ENCODE measurements at places on chromosomes 5 and 9. TPM values are rescaled to one million over a fixed set of nuclear protein-coding genes. Genes with fewer than 3 reads are reported as not detected.
A peak's percentile ranks its signal among the peaks of the same experiment; 100 is the strongest.

- no peaks in the 10 kb centered on the region for H3K36me3 ChIP-seq
- no peaks in the 10 kb centered on the region for H3K27me3 ChIP-seq
- H3K4me3 ChIP-seq: no peak overlapping the region
- DNase-seq: no peak
These were observed 142.9 kb downstream of the PLK2 start for GRCh38 chr5:58317009-58317408.

DNA sequence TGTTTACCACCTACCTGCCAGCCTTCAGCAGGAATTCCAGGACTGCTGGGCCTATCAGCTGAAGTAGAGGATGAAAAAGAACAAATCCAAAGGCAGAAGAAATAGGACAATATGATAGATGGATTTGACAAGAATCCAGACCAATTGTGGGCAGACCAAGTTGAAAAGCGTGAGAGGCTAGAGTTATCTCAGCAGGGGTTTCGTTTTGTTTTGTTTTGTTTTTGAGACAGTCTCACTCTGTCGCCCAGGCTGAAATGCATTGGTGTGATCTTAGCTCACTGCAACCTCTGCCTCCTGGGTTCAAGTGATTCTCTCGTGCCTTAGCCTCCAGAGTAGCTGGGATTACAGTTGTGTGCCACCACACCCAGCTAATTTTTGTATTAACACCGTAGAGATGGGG, 113.2 kb downstream of the PALM2AKAP2 start:
- no peak for DNase-seq
- H3K36me3 ChIP-seq: no peaks in the 10 kb centered on the region
- H3K4me3 ChIP-seq: no peak overlapping the region
- no peak overlapping the region for H3K27ac ChIP-seq
- peaks cover 4% of the 10 kb centered on the region for H3K4me1 ChIP-seq
- H3K27me3 ChIP-seq: no peaks in the 10 kb centered on the region

- no peak overlapping the region for H3K4me3 ChIP-seq
- H3K4me1 ChIP-seq: no peaks in the 10 kb centered on the region
- DNase-seq: no peak
- no peaks in the 10 kb centered on the region for H3K36me3 ChIP-seq
- no peaks in the 10 kb centered on the region for H3K27me3 ChIP-seq
These were observed 6.3 kb upstream of the ADAMTSL1 start for GRCh38 chr9:18467696-18468095.

GRCh38 chr9:77896938-77897667, 134.5 kb downstream of the GNAQ start:
- H3K27ac ChIP-seq: no peak overlapping the region
- peaks cover 7% of the 10 kb centered on the region for H3K36me3 ChIP-seq
- no peaks in the 10 kb centered on the region for H3K27me3 ChIP-seq
- no peak overlapping the region for H3K4me3 ChIP-seq
- no peak for DNase-seq

DNA sequence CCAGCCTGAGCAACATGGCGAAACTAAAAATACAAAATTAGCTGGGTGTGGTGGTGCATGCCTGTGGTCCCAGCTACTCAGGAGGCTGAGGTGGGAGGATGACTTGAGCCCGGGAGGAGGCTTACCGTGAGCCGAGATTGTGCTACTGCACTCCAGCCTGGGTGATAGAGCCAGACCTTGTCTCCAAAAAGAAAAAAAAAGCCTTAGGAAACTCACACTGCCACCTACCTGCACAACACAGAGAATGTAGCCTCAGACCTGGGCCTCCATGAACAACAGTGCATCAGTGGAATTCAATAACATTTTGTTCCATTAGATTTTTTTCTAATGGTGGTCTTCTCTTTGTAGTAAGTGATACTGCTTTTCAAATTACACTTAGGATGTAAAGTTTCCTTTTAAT, 63.8 kb upstream of the RARS1 start:
- no peak for DNase-seq
- H3K27me3 ChIP-seq: no peaks in the 10 kb centered on the region
- no peaks in the 10 kb centered on the region for H3K36me3 ChIP-seq
- H3K27ac ChIP-seq: no peak overlapping the region
- no peaks in the 10 kb centered on the region for H3K4me1 ChIP-seq
- H3K4me3 ChIP-seq: no peak overlapping the region

DNA sequence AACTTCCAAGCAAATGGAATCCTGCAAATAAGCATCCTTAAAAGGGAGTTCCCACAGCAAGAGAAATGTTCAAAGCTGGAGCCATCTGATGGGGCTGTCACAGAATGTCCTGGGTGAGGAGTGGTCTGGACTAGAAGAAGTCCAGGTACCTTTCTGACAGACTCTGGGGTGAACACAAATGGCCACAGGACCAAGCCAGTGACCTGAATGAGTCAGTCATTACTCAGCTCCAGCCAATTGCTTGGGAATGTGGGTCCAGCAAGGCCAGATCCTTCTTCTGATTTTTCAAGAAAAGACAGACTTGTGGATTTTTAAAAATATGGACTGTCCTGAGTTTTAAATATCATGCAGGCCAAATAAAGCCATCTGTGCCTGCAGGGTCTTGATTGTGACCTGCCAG, 30.1 kb downstream of the GALNT10 start:
- no peak overlapping the region for H3K27ac ChIP-seq
- peaks cover 6% of the 10 kb centered on the region for H3K36me3 ChIP-seq
- H3K4me1 ChIP-seq: peaks cover 24% of the 10 kb centered on the region
- no peaks in the 10 kb centered on the region for H3K27me3 ChIP-seq
- no peak overlapping the region for H3K4me3 ChIP-seq
- no peak for DNase-seq

DNA sequence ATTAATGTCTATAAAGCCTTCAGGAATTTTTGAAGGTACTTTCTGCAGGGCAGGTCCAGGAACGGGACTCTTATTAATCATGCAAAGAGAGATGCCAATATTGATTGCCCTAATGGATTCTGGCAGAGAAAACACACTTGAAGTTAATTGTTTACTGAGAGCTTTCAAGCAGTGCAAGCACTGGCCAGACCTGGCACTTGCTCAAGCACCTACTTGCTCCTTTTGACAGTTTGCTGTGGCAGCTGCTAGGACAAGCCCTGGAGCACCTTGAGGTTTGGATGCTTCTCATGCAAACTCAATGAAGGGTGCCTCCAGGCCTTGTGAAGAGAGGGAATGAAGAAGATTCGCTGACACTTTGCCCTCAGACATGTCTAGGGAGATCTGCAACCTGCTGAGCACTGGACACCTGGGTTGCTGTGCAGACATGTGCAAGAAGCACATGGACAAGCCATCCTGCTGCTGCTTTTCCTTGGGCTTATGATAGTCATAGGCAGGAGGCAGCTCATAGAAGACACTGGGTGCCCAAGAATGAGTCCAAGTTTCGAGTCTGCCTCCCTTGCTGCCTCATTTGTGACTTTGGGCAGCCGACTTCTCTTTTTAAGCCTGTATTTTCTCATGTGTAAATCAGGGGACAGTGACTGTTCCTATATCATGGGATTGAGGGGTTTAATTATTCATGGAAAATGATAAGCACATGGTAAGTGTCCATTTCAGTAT, 88.8 kb upstream of the EQTN start:
- no peak overlapping the region for H3K4me3 ChIP-seq
- no peaks in the 10 kb centered on the region for H3K4me1 ChIP-seq
- H3K27ac ChIP-seq: no peak overlapping the region
- H3K27me3 ChIP-seq: no peaks in the 10 kb centered on the region
- H3K36me3 ChIP-seq: no peaks in the 10 kb centered on the region

DNA sequence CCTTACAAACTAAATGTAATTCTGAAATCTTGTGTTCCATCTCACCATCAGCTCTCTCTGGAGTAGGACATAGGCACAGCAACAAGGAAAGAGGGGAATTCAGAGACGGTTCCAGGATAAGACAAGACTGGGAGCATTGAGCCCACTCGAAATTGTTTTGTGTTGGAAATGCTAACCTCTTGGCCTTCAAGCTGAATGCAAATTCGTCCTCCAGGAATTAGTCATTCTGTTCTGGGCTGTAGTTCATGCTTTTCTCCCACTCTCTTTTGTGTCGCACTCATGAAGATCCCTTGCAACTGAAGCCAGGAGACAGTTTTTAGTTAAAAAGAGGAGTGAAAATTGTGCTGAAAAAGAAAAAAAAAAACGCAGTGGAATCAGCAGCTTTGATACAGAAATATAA, 121.7 kb upstream of the SEMA6A start:
- H3K27ac ChIP-seq: no peak overlapping the region
- H3K27me3 ChIP-seq: no peaks in the 10 kb centered on the region
- H3K36me3 ChIP-seq: no peaks in the 10 kb centered on the region

DNA sequence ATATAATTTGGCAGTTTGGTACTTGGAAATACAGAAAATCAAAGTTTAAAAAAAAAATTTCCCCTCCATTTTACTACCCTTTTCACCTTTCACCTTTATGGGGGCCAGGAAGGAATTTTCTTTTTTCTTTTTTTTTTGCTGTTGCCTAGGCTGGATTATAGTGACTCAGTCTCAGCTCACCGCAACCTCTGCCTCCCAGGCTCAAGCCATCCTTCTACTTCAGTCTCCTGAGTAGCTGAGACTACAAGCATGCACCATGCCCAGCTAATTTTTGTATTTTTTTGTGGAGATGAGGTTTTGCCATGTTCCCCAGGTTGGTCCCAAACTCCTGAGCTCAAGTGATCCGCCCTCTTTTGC, 9.1 kb downstream of the CHMP5 start:
- H3K4me3 ChIP-seq: no peak overlapping the region
- H3K4me1 ChIP-seq: no peaks in the 10 kb centered on the region

- H3K27me3 ChIP-seq: no peaks in the 10 kb centered on the region
- no peak overlapping the region for H3K4me3 ChIP-seq
- H3K36me3 ChIP-seq: peaks cover 4% of the 10 kb centered on the region
- H3K27ac ChIP-seq: no peak overlapping the region
- H3K4me1 ChIP-seq: peaks cover under 1% of the 10 kb centered on the region
These were observed 48.0 kb downstream of the SARDH start for GRCh38 chr9:133690081-133690561.

GRCh38 chr9:13646500-13647021, 367.1 kb upstream of the MPDZ start:
- no peak for DNase-seq
- H3K27me3 ChIP-seq: no peaks in the 10 kb centered on the region
- no peaks in the 10 kb centered on the region for H3K4me1 ChIP-seq
- H3K36me3 ChIP-seq: no peaks in the 10 kb centered on the region
- no peak overlapping the region for H3K27ac ChIP-seq

GRCh38 chr5:765948-766631, 18.4 kb downstream of the ZDHHC11B start:
- H3K4me1 ChIP-seq: no peaks in the 10 kb centered on the region
- no peaks in the 10 kb centered on the region for H3K27me3 ChIP-seq
- no peak overlapping the region for H3K4me3 ChIP-seq
- H3K36me3 ChIP-seq: no peaks in the 10 kb centered on the region
- H3K27ac ChIP-seq: no peak overlapping the region

DNA sequence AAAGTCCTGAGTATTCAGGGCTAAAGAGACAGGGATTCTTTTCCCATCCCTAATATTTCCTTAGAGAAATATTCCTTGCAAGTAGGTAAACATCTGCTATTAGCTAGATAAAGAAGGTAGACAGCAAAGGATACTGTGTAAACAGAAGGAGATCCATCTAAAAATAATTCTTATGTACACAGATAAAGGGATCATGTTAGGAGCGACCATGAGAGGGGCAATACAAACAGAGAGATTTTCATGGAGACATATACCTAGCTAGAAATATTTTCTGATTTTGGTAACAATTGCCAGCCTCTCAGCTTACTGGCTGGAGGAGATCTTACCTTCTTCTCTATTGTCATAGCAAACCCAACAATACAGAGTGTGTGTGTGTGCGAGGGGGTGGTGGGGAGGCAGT, 184.6 kb upstream of the DMAC1 start:
- no peaks in the 10 kb centered on the region for H3K36me3 ChIP-seq
- no peak overlapping the region for H3K4me3 ChIP-seq
- no peak for DNase-seq
- no peak overlapping the region for H3K27ac ChIP-seq

DNA sequence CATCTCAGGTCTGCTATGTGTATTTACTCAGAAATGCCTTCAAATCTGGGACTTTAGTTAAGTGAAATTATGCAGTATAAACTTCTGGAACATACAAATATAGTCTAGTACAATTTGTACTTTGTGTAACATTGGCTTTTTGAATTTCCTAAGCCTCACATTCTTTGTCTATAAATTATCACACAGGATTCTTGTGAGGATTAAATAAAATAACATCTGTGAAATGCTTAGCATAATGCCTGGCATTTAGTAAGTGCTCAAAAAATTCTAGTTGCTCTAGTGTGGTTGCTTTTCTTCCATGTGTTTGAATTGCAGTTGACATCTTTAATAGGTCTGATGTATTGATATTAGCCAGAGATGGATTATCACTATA, 2.6 kb downstream of the HMMR start:
- no peak overlapping the region for H3K4me3 ChIP-seq
- peak overlapping the region; percentile 97 for H3K27ac ChIP-seq
- DNase-seq: no peak
- H3K27me3 ChIP-seq: no peaks in the 10 kb centered on the region
- H3K36me3 ChIP-seq: no peaks in the 10 kb centered on the region
- H3K4me1 ChIP-seq: peaks cover 46% of the 10 kb centered on the region

DNA sequence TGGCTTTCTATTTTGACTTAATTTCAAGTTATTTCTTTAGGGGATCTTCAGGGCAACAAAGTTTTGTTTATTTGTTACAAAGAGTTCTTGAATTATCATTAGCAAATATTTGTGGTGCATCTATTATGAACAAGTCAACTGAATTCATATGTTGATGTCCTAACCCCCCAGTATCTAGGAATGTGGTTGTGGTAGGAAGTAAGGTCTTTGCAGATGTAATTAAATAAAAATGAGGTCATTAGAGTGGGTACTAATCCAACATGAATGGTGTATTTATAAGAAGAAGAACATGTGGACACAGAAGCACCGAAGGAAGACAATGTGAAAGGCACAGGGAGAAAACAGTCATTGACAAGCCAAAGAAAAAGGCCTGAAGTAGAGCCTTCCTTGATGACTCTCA, 474.0 kb upstream of the DAB2 start:
- peaks cover 4% of the 10 kb centered on the region for H3K27me3 ChIP-seq
- no peak overlapping the region for H3K4me3 ChIP-seq
- no peaks in the 10 kb centered on the region for H3K36me3 ChIP-seq
- DNase-seq: no peak
- H3K27ac ChIP-seq: no peak overlapping the region

GRCh38 chr9:124467410-124468060, 17.3 kb downstream of the ADGRD2 start:
- H3K27me3 ChIP-seq: no peaks in the 10 kb centered on the region
- no peak overlapping the region for H3K27ac ChIP-seq
- no peaks in the 10 kb centered on the region for H3K36me3 ChIP-seq
- DNase-seq: no peak

C9 gene
- not detected for total RNA-seq

DBH gene
- total RNA-seq: 0.12 TPM

TAF1L gene
- not detected for total RNA-seq

SMIM15 gene
- 15.9 TPM for total RNA-seq

OR1J2 gene
- 0.42 TPM for total RNA-seq
